Mesenteric fat pad (tissue), 1 donor: ENCODE measurements at places on chromosomes 5 and 9.

GRCh38 chr5:134523543-134524271 is 1.8 kb upstream of the JADE2 start:
- DNase-seq = no peak

DNA sequence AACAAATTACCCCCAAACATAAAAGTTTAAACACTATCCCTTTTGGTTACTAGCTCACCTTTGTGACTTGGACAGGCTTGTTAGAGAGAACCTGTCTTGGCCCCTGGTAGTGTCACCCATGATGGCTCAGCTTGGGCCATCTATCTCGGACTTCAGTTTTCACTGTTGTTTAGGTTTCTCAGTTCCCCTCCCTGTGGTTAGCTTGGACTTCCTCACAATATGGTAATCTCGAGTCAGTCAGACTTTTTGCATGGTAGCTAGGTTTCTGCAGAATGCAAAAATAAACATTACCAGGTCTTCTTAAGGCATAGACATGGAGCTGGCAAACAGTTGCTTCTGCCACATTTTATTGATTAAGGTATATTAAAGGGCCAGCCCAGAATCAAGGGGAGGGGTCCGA is 324.3 kb upstream of the RORB start:
- no peak for DNase-seq

DNA sequence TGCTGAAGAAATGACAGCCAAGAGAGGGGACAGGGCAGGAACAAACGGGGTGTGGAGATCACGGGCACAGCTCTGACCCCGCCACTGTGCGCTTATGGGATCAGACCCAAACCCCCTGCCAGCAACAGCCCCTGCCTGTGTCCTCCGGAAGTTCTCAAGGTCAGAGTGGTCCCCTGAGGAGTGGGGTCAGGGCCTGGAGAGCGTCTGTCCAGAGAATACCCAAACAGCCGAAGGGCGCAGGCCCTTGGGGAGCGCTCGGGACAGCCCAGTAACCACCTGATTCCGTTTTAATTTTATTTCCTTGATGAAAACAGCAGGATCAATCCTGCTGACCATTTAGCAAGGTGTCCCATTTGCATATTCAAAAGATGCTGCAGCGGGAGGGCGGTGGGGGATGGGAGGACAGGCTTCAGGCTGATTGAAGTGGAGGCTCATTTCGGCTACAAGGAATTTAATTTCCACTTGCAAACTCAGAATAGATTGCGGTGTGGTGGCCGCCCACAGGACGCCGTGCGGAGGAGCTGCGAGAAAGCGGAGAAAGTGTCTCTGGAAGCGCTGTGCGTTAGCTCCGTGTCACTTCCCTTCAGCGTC is 32.6 kb upstream of the TMEM250 start:
- no peak for DNase-seq

- DNase-seq = no peak
Observed at GRCh38 chr5:160359242-160359641, 11.2 kb downstream of the C1QTNF2 start.

- no peak for DNase-seq
Observed at GRCh38 chr5:38602641-38603040, 46.2 kb upstream of the LIFR start.
